ENCODE measurements at places on chromosomes 4 and X. TPM values are rescaled to one million over a fixed set of nuclear protein-coding genes. Genes with fewer than 3 reads are reported as not detected.
A peak's percentile ranks its signal among the peaks of the same experiment; 100 is the strongest.

- no peak for DNase-seq
Observed at GRCh38 chr4:1866189-1866661, 5.0 kb upstream of the NSD2 start.

DNA sequence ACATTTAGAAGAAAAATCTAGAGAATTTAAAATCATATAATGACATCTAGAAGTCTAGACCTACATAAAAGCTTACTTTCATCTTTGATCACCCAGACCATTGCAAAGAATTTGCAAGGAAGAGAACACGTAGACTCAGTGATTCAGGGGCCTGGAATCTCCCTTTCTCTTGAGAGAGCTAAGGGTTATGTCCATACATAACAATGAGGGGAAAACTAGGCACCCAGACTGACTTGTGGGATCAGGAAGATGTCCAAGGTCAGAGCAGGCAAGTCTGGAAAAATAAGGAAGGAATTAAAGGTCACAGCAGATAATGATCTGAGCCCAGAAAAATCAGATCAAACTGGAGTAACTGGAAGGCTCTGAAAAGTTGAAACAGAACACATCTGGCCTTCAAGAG lies 198.4 kb upstream of the SFRP2 start:
- no peak for DNase-seq

DNA sequence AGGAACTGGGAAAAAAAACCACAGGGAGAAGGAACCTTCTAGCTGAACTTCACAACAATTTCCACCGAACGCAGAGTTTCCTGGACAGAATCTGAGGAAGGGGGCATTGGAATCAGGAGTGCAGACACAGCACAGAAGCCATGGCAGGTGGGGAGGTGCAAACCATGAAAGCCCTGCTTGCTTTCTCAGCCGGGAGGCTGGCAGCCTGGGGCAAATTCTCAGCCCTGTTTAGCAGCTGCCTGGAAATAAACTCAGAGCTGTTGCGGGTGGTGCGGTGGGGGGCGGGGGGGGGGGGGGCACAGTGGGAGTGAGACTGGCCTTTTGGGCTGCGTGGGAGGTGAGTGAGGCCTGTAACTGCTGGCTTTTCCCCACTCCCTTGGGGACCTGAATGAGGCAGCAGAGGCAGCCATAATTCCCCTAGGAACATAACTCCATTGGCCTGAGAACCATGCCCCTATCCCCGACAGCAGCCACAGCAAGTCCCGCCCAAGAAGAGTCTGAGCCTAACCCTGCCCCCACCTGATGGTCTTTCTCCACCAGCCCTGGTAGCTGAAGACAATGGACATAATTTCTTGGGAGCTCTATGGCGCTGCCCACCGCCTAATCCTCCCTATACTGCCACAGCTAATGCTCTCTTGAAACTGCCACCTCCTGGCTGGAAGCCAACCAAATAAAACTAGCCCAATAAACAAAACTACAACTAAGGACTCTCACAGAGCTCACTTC lies 176.3 kb downstream of the FAM13A start:
- no peak for DNase-seq

GRCh38 chrX:75155827-75156525 lies at the start of gene ABCB7:
Gene ABCB7 (minus strand): TSS chrX:75156283. CDS start chrX:75156272, 11 bp downstream.
- DNase-seq: peak; percentile 33

- DNase-seq: no peak
Observed at GRCh38 chr4:189912170-189912569, 28.5 kb upstream of the FRG1 start.

DNA sequence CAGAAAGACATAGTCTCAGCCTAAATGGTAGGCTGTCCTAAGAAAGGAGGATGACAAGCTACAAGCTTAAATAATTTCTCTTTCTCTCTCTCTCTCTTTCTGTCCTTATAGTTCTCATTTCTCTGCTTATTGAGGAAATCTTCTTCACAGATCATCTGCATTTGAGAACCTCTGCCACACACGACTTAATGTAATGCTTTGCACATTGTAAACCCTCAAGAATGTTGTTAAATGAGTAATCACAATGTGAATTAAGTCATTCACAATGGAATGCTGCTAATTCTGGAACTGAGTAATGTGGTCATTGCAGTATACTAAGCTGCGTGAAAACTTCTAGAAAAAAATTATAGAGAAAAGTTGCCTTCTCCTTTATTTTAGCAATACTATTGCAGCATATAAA lies 508.9 kb upstream of the FTHL17 start:
- DNase-seq: no peak

GRCh38 chrX:44439242-44439794 lies 95.8 kb upstream of the EFHC2 start:
- no peak for DNase-seq

DNA sequence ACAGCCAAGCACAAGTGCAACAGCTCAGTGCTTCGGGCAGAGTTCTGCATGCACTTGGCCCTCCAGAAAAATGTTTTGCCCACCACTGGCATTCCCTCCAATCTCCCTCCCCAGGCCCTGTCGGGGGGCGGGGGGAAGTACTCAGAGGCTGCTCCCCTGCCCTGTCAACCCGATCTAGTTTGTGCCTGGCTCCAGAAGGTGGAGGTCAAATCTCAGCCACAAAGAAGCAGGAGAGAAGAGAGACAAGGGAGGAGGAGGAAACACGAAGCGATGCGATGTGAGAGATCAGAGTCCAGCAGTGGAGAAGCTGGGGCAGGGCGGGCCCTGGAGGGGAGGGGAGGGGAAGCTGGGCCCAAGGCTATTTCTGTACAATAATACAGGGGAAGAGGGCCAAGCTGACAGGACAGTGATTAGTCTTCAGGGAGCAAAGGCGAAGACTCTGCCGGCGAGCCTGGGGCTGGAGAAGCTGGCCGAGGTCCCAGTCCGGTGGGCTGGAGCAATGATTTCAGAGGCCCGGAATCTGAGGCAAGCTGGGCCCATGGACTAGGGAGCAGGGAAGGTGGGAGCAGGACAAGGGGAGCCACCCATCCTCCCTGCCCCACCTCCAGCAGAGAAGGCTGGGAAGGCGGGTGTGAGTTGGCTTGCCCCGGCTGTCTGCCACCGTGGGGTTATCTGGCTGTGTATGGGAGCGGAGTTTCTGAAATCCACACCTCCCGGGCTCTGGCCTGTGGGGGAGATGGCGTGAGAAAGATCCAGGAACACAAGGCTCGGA lies 167.1 kb downstream of the EFNB1 start:
- DNase-seq: no peak

DNA sequence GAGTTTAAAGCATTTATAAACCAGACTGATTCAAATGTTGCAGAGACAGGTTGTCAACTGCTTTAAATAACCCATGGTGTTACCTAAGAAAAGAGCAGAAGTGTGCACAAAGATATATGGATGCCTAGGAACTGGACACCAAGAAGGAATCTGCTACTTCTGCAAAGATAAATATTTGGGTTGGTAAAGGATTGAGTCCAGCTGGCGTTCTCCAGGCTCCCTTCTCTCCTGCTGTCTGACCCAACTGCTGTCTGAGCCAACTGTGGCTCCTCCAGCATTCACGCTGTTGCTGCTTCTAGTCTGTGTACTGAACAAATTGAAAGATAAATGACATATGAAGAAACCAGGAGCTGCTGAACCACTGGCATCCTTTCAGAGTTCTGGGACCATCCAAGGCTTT lies 1167.8 kb upstream of the PRKX start:
- DNase-seq: no peak

DNA sequence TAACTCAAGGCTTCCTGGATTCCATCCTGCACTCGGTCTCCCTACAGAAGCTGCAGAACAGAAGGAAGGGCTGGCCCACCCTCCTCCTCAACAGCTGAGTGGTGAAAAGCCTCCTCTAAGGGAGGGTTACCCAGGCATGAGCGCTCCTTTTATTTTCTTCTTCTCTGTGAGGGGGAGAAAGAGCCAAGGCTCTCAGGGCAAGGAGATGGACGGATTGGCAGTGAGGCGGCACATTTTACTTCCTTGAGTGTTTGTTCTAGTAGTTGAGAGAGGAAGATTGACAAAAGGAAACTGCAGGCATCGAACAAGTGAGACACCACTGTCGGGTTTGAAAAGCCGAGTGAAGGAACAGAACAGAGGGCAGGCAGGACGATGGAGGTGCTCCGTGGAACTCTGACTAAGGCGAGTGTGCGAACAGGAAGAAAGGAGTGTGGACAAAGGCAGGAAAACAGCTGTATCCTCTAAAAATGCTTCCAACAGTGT lies 38.4 kb upstream of the STS start:
- no peak for DNase-seq

GRCh38 chrX:110671068-110671803 lies 124.4 kb downstream of the CHRDL1 start:
- no peak for DNase-seq

GRCh38 chr4:105184316-105184980 lies 37.8 kb downstream of the TET2 start:
- DNase-seq: no peak

CENPVL3 gene
- 0.56 TPM for total RNA-seq

DNAAF6 gene
- not detected for total RNA-seq

FAM184B gene
- total RNA-seq: 0.03 TPM

CSAG3 gene
- not detected for total RNA-seq

All from activated T-cell treated with anti-CD3 and anti-CD28 coated beads, Interleukin-2, amount 50 U/mL, for 4 hours (primary cell).